ENCODE measurements at places on chromosomes 2 and 18.

DNA sequence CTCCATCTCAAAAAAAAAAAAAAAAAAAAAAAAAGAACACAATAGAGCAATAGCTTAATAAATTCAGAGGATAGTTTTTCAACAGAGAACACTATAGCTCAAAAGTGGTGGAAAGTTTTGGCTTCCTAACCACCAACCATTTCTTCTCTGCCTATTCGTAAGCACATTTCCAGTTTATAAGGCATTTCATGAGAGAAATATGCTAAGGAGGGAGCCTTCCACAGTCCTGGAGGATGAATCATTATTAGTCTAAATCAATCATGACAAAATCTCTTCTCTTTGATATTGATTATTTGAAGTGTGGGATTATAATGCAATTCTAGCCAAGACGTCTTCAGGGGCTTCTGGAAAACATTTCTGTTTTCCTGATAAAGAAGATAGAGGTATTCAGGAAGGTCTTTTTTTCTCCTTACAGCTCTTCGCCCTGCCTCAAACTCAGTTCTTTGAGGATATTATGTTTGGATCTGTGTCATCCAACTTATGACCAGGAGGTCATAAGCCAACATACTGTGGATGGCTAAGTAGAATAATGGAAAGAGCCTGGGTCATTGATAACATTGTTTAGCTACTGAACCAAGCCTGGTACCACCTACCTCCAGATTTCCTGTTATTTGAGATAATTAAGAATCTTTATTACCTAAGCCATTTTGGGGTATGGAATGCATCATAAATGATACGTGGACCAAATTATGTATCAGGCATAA, 207.3 kb downstream of the TRIB2 start:
- no peak for DNase-seq

- DNase-seq, result no peak
Observed at GRCh38 chr2:221779614-221780067, 207.5 kb upstream of the EPHA4 start.

- DNase-seq, result no peak
Observed at GRCh38 chr18:30135938-30136337, 906.6 kb downstream of the DSC3 start.

DNA sequence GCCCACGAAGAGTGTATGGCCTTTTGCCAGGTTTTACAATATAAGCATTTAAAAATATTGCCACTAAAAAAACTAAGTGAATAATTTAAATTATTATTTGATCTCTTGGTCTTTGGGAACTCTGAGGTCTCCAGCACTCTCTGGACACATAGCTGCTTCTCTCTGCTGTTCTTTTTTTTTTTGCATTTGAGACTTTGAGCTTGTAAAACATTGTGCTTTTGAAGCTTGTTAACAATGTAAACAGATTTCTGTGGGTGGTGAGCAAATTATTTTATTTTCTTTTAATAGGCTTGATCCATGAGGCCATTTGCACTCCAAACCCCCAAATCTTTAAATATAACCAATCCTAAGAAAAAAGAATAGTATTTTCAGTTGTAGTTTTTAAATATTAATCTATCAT, 42.0 kb downstream of the DCAF17 start:
- no peak for DNase-seq

DNA sequence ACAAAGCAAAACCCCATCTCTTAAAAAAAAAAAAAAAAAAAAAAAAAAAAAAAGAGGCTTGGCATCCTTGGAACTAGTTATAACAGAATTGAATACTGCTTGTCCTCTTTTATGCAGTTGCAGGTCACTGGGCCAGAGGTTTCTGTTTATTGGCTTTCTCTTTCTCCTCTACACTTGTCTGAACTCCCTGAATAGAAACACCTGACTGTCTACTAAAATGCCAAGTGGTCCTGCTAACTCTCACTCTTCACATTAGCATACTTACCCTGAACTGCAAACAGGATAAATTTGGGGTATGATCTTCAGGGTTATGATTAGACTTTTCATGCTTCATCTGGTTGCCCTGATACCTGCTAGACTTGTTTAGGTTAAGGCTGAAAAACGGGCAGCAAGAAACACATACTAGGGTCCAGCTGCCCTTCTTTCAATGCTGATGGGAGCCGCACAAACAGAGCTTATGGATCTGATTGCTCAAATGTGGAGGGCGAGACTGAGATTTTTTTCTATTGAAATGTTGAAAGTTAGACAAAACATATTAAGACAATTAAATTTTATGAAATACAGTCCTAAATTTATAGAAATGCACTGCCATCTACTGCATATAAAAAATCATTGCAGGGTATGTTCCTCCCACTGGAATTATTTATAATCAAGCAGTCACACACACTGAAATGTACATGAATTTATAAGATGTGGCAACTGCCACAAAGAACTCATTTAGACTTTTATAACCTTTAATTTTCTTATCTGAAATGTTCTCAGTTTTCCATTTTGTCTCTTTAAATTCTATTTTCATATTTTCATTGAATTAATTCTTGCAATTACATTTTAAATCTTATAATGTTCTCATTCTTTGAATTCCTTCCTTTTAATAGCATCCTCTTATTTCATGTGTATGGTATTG, 40.8 kb downstream of the GTF3C3 start:
- peak; percentile 4 for DNase-seq

- no peak for DNase-seq
Observed at GRCh38 chr2:173716458-173717052, 248.6 kb downstream of the SP3 start.

GRCh38 chr2:63983986-63984605, 35.1 kb downstream of the VPS54 start:
- DNase-seq, result no peak

DNA sequence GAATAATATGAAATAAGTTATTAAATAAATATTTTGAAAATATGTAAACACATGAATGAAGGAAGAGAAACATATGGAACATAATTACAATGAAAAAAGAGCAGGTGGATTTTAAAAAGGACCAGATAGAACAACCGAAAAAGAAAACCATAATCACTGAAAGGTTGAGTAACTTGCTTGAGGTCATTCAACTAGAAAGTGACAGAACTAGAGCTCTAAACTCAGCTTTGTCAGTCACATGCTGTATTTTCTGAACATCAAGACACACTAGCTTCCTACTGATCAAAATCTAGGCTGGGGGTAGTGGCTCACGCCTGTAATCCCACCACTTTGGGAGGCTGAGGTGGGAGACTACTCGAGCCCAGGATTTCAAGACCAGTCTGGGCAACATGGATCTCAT, 30.0 kb upstream of the ITGAV start:
- DNase-seq, result no peak

DNA sequence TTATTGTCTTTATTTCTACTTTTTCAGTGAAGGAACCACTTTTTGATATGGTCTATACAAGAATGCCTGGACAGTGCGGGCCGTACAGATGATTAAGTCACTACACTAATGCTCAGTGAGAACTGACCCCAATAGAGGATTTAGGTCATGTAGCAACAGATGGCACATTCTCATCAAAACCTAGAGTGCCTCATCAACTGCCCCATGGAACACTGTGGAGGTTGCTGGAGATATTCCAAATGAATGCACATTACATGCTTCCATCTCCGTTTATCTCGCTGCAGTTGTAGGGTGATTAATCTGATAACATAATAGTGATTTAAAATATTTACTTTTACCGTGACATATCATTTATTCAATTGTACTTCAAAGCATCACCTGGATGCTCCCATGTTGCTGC, 41.8 kb upstream of the COPS8 start:
- no peak for DNase-seq

- no peak for DNase-seq
Observed at GRCh38 chr2:586641-587076, 90.5 kb downstream of the TMEM18 start.

DNA sequence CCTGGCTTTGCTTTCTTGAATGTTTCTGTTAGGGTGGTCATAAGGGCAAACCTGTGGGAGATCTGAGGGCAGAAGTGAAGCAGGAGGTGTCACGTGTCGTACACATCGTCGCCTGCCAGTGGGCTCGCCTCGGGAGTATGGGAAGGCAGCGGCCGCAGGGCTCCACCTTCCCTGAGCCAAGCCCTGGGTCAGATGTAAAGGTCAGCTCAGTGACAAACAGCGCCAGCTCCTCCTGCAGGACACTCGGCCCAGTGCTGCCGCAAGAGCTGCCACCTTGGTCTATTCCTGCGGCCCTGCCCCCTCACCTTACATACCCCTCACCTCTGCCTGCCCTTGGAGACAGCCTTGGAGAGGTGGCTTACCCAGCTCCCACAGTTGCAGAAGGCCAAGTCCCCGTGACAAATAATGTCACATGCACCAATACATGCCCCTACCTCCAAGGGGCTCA, 64.2 kb downstream of the PSMG2 start:
- no peak for DNase-seq

GRCh38 chr18:79664525-79665125, 15.0 kb upstream of the CTDP1 start:
- DNase-seq, result no peak

- DNase-seq, result no peak
Observed at GRCh38 chr2:32485399-32485798, 128.6 kb downstream of the BIRC6 start.

DNA sequence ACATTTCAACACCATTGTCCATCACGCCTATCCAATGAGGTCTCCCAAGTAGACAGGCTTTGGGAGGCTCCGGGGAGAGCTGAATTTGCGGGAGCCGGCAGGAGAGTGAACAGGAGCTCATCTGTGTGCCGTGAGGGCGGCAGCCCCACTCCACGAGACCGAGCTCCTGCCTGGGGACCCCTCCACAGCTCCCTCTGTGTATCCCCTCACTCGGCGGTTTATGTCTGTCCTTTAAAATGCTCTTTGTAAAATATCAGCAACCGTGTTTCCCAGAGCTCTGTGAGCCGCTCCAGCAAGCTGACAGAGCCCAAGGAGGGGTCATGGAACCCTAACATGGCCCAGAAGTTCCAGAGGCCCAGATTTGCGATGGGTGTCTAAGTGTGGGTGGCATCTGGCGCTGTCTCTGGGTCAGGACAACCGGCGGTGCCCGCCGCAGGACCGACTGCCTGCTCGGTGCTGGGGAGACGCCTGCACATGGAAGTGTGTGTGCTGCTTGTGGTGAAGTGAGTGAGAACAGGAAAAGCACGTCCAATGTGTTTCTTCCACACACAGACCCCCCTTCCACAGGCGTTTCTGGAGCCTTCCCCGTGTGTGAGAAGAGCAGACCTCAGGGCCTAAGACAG, 34.8 kb downstream of the SLC66A2 start:
- DNase-seq, result no peak

DNA sequence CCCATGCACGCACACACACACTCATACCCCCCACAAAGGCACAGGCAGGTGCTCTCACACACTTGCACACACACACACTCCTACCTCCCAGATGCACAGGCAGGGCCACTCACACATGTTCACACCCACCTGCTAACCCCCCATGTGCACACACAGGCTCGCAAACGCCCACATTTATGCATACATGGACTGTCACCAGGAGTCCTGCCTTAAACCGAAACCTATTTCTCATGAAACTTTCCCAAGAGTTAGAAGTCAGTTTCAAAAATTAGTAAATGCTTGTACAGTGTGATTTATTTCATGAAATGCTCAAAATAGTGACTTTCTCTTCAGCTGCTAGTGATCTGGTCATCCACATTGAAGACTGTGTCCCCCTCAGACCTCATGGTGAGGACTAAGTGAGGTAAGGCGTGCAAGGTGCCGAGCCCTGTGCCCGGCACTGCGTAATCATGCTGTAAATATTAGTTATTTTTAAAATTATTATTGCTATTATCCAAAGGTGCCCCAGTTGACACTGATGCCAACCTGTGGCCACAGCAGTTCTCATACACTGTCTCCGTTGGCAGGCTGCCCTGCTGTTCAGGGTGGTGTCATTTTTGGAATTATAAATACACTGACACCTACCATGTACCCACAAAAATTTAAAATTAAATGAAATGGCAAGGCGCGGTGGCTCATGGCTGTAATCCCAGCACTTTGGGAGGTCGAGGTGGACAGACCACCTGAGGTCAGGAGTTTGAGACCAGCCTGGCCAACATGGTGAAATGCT, 12.4 kb downstream of the CNNM4 start:
- DNase-seq, result no peak

GRCh38 chr2:85790499-85791188, 36.9 kb downstream of the ATOH8 start:
- DNase-seq, result no peak

GRCh38 chr2:64784168-64785061, 130.7 kb upstream of the SERTAD2 start:
- DNase-seq, result no peak

DNA sequence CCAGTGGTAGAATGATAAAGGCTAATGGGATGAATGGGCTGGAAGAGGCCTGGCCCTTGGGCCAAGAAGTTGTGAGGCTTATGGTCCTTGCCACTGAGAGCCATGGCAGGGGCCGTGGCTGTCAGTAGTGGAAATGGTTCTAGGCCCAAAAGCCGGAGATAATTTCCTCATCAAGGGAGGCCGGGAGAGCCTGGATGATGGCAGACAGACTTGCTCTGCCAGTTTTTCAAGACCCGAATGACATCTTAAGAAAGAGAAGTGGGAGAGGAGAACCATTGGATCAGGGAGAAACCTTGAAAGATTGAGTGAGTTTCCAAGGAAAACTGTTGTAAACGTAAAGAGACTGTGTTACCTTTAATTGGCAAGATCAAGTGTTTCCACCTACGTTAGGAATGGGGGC, 46.3 kb upstream of the VPS54 start:
- DNase-seq, result no peak

DNA sequence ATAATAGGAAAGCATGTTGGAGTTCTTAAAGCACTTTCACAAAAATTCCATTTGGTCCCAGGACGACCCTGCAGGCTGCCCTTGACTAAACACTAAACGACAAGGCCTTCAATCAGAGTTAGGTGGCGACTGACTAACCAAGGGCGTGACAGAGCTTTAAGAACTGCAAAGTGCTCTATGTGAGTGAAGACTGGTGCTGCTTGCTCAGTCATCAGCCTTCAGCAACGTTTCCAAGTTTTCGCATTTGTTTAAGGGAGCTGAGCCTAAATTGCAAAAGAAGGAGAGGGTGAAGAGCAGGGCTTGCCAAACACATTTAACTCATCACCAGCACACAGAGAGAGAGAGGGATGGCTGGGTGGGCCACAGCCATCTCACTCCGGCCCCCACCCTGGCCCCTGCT, 204.7 kb upstream of the PID1 start:
- DNase-seq, result no peak

DNA sequence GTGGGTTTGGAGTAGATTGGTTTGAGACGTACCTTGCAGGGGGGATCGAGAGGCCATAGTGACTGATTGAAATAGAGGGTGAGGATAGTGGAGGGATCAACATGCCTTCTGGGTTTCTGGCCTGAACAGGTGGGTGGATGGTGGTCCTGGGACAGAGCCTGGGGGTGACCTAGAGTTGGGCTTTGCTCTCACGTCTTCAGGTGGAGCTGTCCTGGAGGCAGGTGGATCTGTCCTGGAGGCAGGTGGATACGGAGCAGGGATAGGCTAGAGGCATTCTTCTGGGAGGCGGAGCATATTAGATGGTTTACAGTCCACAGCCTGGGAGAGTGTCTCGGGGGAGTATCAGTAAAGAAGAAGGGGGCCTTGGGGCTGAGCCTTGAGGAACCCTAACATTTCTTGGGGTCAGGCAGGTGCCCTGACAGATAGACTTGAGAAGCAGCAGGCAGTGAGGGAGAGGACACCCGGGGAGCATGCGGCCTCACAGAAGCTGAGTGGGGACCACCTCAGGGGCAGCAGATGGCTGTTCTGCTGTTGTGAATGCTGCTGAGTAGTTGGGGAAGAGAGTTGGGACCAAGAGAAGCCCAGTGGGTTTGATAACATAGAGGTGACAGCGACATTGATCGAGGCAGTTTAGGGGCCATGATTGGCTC, 1.6 kb downstream of the CAPN10 start:
- no peak for DNase-seq

- DNase-seq, result no peak
Observed at GRCh38 chr2:130828461-130828860, 8.3 kb upstream of the ARHGEF4 start.
